ENCODE measurements at places on chromosomes 1 and 21.

DNA sequence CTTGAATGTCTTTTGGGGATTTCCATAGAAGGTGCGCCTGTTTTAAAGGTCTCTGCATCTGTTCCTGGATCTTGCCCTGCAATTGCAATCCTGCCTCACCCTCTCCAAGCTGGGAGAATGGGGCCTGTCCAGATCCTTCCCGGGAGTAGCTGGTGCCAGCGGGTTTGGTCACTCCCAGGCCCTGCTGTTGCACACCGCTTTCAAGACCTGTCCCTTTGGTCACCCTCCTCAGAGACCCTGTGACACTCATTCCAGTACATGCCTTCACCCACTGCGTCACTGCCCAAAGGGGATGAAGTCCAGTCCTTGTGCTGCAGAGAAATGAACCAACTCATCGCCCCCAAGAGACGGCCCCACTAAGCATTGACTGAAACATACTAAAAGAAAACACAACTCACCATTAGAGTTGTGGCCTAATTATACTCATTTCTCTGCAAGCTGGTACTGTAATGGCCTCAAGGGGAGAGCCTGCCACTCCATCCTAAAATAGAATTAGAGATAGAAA is 1.9 kb upstream of the IRF2BP2 start:
- peak; percentile 45 for DNase-seq

- DNase-seq: no peak
Observed at GRCh38 chr1:233629305-233629935, 15.5 kb downstream of the KCNK1 start.

DNA sequence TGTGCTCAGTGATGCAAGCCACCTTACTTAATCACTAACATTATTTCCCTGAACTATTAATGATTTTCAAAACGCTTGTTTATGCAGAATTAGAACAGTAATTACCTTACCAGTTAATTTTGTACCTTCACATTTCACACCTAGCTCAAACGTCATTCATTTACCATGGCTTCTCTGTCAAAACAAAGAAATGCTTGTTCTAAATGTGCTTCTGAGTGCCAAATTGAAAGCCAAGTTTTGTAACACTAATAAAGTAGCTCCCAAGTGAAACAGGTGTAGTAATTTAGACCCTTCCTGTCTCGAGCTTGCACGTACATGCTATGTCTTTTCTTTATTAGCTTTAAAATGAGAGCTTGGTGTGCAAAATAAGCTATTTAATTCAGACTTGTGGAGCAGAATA is 533.7 kb upstream of the PKN2 start:
- no peak for DNase-seq

GRCh38 chr1:57013522-57013921 is 47.7 kb upstream of the C8B start:
- DNase-seq: no peak
